Dermis blood vessel endothelial cell (primary cell): ENCODE measurements at places on chromosomes 13 and 19. TPM values are rescaled to one million over a fixed set of nuclear protein-coding genes. Genes with fewer than 3 reads are reported as not detected.

The SLC17A7 gene
- 0.17 and 0.42 TPM in 2 replicates for total RNA-seq

The KLK7 gene
- total RNA-seq: under 0.01 TPM in 1 of 2 replicates, not detected in the other

The POU2F2 gene
- total RNA-seq: 0.17 and 0.56 TPM in 2 replicates

The LACC1 gene
- total RNA-seq: 10.9 and 14.1 TPM in 2 replicates

The TBXA2R gene
- 1.3 and 1.7 TPM in 2 replicates for total RNA-seq

The CPB2 gene
- not detected in 2 replicates for total RNA-seq

The MRI1 gene
- total RNA-seq: 51.8 and 58.0 TPM in 2 replicates

The ICAM4 gene
- 0.79 and 0.85 TPM in 2 replicates for total RNA-seq

The ZNF564 gene
- total RNA-seq: 8.4 and 13.3 TPM in 2 replicates

The NLRP9 gene
- not detected in 2 replicates for total RNA-seq

The APOC1 gene
- 1.7 and 1.9 TPM in 2 replicates for total RNA-seq

The ZNF726 gene
- total RNA-seq: 6.1 and 7.8 TPM in 2 replicates

The GFY gene
- total RNA-seq: not detected in 2 replicates

The INSR gene
- 41.7 and 76.2 TPM in 2 replicates for total RNA-seq

The NCLN gene
- 38.3 and 74.5 TPM in 2 replicates for total RNA-seq

The ILF3 gene
- total RNA-seq: 85.8 and 190 TPM in 2 replicates

The KIR2DL4 gene
- not detected in 2 replicates for total RNA-seq

The KCNC3 gene
- total RNA-seq: 0.51 TPM in 2 replicates

The GRIN3B gene
- 0.28 and 1.0 TPM in 2 replicates for total RNA-seq

The LGALS4 gene
- not detected in 2 replicates for total RNA-seq

The KIR3DL1 gene
- total RNA-seq: not detected in 2 replicates

The TNFAIP8L1 gene
- total RNA-seq: 65.4 and 70.1 TPM in 2 replicates

The DKKL1 gene
- total RNA-seq: 0.33 TPM in 1 of 2 replicates, not detected in the other

The BRME1 gene
- 0.37 and 0.51 TPM in 2 replicates for total RNA-seq

The ADGRE3 gene
- not detected in 2 replicates for total RNA-seq

The MBD3L2 gene
- total RNA-seq: not detected in 2 replicates

The HSD17B14 gene
- 1.5 and 8.0 TPM in 2 replicates for total RNA-seq

The C19orf67 gene
- not detected in 2 replicates for total RNA-seq

The ZNF865 gene
- 1.4 and 2.6 TPM in 2 replicates for total RNA-seq

The SOX1 gene
- total RNA-seq: not detected in 2 replicates

The FFAR3 gene
- under 0.01 TPM in 1 of 2 replicates, not detected in the other for total RNA-seq

The RXFP2 gene
- total RNA-seq: not detected in 2 replicates

The PRR22 gene
- 0.51 TPM in 2 replicates for total RNA-seq

The SIGLEC12 gene
- not detected in 2 replicates for total RNA-seq
